ENCODE measurements at places on chromosomes 11 and 22.

- no peak for DNase-seq
These were observed 122.4 kb downstream of the FEZ1 start for GRCh38 chr11:125373426-125374391.

DNA sequence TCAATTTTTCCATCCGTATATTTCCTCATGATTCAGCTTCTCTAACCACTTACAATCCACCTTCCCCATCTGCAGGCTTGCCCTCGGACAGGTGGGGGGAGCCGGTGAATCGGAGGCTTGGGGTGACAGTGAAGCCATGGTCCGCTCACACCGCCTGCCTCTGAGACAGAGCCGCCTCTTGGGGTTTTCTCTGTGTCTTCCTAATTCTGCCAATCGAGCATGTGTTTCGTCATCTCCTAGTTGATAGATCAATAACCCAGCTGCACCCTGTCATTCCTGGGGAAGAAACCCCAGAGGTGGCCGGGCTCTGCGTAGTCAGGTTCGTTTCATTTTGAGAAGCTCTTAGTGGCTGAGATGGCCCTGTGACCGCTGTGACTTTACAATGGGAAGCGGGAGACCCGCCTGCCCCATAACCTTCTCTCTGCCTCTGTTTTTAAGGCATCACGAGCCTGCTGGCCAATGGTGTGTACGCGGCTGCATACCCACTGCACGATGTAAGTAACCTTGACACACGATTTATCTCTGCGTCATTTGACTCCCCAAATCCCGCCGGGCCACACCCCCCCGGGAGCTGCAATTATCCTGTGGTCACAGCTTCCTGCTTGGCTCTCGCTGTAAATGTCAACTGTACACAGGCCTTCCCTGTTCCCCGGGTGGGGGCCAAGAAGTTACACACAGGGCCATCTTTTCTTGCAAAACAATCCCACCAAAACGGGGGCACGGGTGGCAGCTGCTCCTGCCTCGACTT, 33.3 kb downstream of the ANO1 start:
- DNase-seq: no peak

DNA sequence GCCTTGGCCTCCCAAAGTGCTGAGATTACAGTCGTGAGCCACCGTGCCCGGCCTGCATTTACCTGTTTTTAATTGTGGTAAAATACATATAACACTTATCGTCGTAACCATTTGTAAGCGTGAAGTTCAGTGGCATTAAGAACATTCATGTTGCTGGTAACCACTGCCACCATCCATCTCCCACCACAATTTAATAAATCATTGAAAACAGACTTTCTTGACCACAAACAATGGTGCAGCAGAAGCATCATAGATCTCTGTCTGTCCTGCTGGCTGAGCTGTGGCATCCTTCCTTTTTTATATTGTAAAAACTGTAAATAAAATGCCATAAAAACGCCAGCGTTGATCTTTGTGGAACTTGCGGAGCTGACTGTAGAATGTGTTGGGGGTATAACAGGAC, 24.3 kb downstream of the LRP5 start:
- no peak for DNase-seq

DNA sequence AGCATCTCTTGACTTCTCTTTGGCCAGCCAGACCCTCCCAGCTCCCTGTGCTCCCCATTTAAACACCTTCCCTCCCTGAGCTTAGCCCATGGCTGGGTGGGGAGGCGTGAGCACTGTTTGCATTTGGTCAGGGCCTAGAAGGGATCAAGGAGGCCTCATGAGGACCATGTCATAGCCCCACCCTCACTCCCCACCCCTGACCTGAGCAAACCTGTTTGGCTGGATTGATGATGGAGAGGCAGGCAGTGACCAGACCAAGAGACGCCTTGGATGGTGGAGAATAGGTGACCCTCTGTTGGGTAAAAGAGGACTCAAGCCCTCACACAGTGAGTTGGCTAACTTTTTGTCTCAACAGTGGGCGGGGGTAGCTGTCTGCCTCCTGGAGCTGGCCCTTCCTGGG, 49.9 kb downstream of the ST3GAL4 start:
- DNase-seq: peak; percentile 21

- DNase-seq: no peak
These were observed 5.7 kb upstream of the CDC42EP2 start for GRCh38 chr11:65309006-65309405.

GRCh38 chr11:15800111-15800800, 556.1 kb downstream of the SOX6 start:
- DNase-seq: peak; percentile 87
